ENCODE measurements at places on chromosomes 5 and 9.

DNA sequence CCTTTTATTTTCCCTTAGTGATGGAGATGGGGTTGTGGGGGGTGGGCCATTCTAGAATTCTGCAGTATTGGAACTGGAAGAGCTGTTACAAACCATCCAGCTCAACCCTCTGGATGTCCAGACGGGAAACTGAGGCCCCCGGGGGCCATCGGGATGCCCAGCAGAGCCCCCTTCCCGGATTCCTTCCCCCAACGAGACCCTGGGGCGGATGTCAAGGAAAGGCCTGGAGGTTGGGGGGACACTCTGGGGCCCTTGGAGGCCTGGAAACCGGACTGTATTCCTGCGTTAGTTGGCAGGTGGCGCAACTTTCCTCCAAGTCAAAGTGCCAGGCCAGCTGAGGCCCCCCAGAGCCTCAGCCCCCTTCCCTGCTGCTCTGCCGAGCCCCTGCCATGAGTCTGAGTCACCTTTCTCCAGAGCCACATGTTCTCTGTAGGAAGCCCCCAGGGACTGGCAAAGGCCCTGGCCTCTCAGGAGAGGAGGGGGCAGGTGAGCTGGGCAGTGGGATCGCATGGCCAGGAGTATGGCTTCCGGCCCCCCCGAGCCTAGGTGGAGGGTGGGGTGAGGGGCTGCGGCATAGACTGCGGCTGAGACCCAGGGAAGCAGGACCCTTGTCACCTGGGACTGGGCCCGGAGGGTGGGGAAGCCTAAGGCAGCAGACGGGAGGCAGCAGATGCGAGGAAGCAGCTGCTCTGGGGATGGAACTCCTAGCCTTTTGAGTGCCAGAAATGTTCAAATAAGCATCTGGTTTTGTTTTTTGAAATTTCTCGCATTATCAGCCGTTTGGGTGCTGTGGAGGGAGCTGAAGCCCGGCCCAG, 17.8 kb upstream of the FIBCD1 start:
- H3K4me3 ChIP-seq, result no peak overlapping the region
- H3K27ac ChIP-seq, result no peak overlapping the region
- H3K36me3 ChIP-seq, result peaks cover 3% of the 10 kb centered on the region
- no peak for DNase-seq

- no peak overlapping the region for H3K4me3 ChIP-seq
- peaks cover 43% of the 10 kb centered on the region for H3K4me1 ChIP-seq
- DNase-seq, result no peak
Measured at GRCh38 chr9:82558855-82559630, 503.9 kb downstream of the RASEF start.

DNA sequence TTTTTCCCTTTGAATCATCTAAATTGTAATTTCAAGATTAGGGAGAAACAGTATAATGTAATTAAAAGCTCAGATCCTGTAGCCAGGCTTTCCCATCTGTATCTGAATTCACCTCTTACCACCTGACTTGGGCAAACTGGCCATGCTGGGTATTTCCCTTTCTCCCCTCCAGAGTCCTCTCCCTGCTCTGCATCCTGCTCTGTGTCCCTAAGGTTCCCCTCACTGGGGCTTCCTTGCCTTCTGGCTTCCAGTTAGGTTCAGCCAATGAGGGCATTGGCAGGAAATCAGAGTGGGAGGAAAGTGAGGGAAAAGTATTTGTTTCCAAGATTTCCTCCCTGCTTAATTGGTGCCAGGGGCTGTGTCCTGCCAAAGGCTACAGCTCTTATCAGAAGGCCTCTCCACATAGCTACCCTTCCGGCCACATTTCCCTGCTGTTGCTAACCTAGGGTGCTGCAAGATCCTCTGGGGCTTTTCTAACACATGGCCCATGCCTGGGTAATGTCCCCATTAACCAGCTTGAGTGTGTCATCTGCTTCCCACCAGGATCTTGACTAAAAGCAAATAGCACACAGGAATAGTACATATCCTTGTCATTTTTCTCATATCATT, 51.0 kb upstream of the MPDZ start:
- H3K27me3 ChIP-seq, result no peaks in the 10 kb centered on the region
- H3K36me3 ChIP-seq, result no peaks in the 10 kb centered on the region
- H3K4me3 ChIP-seq, result no peak overlapping the region
- DNase-seq, result no peak

DNA sequence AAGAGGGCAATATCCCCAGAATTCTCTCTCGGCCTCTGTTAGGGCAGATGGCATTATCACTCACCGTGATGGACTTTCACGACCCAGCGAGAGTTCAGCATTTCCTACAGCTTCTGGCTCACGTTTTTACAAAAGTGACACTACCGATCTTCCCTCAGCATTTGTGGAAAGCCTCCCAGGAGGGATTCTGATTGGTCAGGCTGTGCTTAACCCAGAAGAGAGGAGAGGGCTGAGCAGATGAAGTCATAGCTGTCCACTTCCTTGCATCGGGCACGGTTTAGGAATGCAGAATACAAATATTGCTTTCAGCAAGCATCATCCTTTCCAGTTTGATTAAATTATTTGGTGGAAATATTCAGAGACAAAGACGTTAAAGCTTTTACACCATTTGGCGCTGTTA, 277.4 kb upstream of the MSX2 start:
- no peak for DNase-seq
- no peak overlapping the region for H3K27ac ChIP-seq
- no peaks in the 10 kb centered on the region for H3K27me3 ChIP-seq
- H3K36me3 ChIP-seq, result no peaks in the 10 kb centered on the region

DNA sequence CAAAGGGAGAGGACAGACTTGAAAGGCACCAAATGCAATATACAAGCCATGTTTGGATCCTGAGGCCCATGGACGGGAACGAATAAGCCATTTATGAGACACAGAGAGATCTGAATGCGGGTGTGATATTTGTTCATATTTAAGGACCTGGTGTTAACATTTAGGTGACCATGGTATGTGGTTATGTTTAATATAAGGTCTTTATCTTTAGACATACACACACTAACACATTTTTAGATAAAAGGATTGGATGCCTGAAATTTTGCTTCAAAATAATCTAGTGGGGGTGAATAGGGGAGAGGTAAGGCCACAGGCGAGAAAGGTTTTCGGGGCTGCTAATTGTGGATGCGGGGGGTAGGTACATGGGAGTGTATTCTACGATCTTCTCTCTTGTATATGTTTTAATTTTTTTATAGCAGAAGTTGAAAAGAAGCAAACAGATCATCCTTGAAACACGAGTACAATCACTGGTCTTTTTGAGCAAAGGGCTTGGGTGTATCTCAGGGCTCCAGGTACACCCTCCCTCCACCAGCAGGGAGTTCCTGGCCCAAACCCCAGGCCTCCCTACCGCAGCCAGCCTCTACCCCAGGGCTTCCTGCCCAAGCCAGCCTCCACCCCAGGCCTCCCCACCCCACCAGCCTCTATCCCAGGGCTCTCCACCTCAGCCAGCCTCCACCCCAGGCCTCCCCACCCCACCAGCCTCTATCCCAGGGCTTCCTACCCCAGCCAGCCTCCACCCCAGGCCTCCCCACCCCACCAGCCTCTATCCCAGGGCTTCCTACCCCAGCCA, 12.2 kb downstream of the AKNA start:
- no peak overlapping the region for H3K27ac ChIP-seq
- no peaks in the 10 kb centered on the region for H3K27me3 ChIP-seq
- no peaks in the 10 kb centered on the region for H3K4me1 ChIP-seq
- H3K4me3 ChIP-seq, result no peak overlapping the region

Measured in mesothelial cell of epicardium (in vitro differentiated cells).